NCI-H2107 (cell line): ENCODE measurements at places on chromosomes 16 and 17.

GRCh38 chr16:69315486-69316311 lies 4.5 kb downstream of the VPS4A start:
- no peak for DNase-seq

DNA sequence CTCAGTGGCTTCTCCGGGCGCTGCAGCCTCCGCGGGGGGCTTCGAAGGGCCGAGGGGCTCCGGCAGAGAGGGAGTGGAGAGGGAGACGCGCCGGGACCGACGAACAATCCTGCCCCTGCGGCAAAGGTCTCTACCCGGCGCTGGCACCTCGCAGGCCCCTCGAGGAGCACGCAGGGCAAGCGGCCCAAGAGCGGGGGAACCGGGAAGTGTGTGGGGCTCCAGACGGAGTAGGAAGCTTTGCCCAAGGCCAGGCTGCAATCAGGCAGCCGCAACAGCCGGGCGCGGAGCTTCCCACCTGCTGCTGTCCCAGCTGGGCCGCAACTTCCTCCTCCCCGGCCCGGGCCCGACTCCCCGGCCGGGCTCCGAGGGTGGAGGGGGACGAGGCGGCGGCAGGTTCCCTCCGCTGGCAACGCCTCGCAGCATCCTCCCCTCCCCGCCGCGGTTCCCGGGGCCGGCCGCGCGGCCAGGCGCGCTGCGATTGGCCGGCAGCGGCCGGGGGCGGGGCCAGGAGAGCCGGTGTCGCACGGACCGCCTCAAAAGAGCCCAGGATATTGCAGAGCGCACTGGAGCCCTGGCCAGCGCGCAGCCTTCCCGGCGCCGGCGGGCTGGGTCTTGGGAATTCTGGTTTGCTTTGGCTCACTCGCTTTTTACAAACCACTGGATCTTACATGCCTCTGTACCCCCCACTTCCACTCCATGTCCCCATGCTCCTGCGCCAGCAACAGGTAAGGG lies at the start of gene KCNJ2:
Gene KCNJ2, plus strand, starts transcription at position 556 of the 732 bp plus-strand sequence. CDS start 5,508 bp downstream, outside the sequence.
- peak; percentile 82 for DNase-seq

- DNase-seq, result peak; percentile 64
These were observed 34.6 kb downstream of the KANSL1 start for GRCh38 chr17:46158323-46159296.

DNA sequence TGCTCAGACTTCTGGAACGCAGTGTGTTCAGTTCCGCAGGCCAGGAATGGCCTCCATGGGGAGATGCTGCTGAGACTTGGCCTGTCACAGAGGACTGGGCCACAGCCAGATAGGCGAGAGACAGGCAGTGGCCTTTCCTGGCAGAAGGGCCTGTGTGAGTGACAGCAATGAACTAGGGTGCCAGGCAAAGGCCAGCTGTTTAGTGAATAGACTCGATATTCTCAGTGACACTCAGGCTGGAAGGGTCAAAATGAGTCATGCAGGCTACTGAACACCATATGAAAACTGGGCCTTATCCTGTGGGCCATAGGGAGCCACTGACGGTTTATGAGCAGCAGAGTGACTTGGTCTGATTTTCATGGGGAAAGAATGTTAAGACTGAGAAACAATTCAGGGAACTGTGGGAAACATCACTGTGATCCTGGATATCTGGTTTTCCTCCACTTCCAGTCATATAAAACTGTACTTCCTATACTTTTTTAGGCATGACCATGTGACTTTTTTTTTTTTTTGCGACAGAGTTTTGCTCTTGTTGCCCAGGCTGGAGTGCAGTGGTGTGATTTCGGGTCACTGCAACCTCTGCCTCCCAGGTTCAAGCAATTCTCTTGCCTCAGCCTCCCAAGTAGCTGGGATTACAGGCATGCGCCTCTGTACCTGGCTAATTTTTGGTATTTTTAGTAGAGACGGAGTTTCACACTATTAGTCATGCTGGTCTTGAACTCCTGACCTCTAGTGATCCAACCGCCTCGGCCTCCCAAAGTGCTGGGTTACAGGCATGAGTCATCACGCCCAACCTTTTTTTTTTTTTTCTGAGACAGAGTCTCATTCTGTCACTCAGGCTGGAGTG lies 5.2 kb upstream of the NUBP1 start:
- no peak for DNase-seq

DNA sequence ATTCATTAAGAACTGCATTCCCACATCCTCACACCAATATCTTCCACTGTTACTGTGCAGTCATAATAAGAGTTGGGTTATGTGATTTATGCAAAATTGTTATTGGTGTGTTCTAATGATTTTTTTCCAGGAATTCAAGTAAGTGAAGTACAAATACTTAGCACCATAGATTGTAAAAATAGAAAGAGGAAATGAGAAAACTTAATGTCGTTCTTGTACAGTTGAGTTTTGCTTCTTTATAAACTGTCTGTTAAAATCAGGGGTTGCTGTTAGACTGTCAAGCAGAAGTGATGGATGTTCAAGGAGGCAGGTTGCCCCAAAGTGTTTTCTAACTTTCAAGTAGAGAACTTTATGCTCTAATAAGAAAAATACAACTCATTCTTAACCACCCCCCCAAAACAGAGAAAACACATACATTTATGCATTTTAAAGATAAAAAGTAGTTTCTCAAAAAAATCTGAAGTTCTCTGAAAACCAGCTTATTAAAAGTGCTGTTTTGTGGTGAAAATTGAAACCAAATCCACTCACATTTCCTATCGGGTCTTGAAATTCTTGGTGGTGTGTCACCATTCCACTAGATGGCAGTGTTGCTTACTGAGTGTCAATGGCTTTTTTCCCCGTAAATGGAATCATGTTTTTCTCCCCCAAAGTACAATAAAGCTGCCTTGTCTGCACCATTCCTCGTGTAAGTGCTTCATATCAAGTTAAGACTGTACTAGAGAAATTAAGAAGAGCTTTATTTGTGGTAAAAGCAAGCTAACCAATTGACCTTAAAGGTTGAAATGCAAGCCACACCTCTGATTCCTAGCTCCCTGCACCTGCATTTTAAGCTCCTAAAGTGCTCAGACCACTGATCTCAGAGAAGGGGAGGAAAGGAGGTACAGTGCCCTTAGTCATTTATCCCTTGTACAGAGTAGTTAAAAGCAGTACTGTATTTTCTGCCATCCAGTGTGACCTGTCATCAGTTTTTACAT lies 4.7 kb upstream of the IGSF6 start:
- no peak for DNase-seq

DNA sequence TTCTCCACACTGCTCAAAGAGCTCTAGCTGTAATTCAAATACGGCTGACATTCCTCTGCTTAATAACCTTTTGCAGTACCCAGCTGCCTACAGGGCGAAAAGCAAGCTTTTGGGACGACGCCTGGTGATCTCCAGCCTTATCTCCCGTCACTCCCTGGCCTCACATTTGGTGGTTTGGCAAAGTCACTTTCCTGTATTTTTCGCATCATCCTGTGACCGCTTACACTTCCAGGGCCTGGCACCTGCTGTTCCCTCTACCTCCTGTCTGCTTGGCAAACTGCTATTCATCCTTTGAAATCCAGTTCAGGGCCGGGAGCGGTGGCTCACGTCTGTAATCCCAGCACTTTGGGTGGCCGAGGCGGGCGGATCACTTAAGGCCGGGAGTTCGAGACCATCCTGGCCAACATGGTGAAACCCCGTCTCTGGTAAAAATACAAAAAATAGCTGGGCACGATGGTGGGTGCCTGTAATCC lies 2.7 kb upstream of the BHLHA9 start:
- DNase-seq, result no peak

GRCh38 chr17:973053-973452 lies 6.5 kb downstream of the NXN start:
- DNase-seq, result no peak

DNA sequence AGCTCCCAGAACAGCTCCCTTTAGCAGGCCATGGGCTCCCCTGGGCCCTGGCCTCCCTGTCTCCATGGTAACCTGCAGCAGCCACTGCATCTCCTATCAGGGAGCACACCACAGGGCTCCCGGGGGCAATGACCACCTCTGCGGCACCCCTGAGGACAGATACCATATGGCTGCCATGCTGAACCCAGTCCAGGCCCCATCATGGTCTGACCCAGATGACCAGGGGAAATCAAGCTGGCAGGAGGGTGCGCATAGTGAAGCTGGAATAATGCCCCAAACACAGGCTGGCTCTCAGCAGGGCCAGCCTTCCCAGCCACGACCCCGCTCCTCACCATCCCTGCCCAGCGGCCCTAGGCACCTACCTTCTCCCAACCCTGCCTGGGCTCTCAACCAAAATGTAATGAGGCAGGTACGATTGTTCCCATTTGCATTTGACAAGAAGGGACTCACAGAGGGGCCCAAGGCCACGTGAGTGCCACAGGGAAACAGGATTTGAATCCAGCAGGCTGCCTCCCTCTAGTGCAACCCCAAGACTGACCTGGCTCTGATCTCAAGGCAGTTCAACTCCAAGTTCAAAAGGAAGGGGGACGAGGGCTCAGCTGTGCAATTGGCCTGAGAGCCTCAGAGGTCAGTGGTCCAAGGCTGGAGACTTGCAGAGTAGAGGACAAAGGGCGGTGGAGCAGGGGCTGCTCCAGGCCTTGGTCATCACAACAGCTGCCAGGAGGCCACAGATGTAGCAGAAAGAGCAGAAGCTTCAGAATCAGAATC lies 2.4 kb downstream of the RUNDC3A start:
- DNase-seq, result no peak

DNA sequence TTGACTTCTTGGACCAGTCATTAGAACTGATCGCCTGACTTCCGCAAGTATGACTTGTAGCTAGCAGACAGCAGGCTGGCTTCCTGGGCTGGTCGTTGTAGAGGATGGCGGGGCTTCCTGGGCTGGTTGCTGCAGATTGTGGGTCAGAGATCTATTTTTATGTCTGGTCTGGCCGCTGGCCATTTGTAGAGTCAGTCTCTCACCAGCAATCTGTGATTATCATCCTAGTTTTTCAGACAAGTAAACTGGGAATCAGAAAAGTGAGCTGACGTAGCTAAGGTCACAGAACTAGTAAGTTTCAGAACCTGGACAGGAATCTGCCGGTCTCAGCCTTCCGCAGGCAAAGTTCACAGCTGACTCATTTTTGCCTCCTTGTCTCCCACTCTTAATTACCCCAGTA lies 19.1 kb downstream of the GPR142 start:
- no peak for DNase-seq

DNA sequence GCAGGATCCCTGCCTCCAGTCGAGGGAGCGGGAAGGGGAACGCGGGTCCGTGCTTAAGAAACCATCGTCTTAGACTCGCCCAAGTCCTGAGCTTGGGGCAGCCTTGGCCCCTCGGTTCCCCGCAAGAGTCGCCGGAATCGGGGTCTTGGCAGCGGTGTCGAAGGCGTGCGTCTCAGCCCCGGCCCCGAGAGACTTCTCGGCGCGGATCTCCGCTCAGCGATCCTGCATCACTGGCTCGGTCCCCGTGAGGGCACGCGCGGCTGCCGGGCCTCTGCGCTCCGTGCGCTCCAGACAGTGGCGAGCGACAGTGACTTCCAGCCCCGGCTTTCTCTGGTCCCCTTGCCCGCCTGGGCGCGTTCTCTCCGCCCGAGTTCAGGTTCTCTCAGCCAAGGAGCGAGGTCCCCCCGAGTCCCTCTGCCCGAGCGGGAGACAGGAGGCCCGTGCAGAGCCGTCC lies 380 bp downstream of the HS3ST3A1 start:
- DNase-seq, result no peak

GRCh38 chr17:42111871-42112551 lies 503 bp downstream of the DHX58 start:
- no peak for DNase-seq

GRCh38 chr16:76500006-76500405 lies 222.8 kb downstream of the CNTNAP4 start:
- DNase-seq, result no peak

- DNase-seq, result no peak
These were observed 22.1 kb downstream of the NME2 start for GRCh38 chr17:51188271-51188833.

DNA sequence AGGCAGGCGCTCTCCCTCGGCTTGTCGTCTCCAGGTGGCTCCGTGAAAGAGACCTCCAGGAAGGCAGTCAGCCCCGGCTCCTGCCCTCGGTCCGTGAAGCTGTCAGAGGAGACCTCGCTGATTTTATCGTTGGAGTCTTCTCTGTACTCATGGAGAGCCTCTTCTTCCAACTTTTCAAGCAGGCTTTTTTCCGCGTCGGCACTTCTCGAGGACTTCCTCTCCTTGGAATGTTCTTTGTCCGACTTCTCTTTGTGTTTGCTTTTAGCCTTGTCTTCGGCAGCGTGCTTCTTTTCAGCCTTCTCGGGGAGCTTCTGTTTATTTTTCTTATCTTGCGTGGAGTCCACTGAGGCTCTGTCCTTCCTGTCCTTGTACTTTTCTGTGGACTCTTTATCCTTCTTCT lies 65.0 kb downstream of the ZNF778 start:
- DNase-seq, result no peak

DNA sequence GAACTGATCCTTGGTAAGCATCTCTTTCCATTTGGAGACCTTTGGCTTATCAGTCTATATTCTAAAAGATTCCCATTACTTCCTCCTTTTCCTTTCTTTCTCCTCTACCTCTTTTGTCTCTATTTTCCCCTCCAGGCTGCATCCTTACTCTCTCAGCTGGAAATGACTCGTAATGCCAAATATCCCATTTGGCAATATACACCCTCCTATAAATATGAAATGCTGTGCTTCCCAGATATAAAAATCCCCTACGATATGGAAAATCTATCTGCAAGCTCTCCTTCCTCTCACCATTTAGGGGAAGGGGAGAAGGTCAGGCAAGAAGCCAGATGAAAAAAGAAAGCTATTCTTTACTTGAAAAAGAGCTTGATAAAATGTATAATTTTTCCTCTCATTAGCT lies 39.9 kb downstream of the XPO6 start:
- no peak for DNase-seq

DNA sequence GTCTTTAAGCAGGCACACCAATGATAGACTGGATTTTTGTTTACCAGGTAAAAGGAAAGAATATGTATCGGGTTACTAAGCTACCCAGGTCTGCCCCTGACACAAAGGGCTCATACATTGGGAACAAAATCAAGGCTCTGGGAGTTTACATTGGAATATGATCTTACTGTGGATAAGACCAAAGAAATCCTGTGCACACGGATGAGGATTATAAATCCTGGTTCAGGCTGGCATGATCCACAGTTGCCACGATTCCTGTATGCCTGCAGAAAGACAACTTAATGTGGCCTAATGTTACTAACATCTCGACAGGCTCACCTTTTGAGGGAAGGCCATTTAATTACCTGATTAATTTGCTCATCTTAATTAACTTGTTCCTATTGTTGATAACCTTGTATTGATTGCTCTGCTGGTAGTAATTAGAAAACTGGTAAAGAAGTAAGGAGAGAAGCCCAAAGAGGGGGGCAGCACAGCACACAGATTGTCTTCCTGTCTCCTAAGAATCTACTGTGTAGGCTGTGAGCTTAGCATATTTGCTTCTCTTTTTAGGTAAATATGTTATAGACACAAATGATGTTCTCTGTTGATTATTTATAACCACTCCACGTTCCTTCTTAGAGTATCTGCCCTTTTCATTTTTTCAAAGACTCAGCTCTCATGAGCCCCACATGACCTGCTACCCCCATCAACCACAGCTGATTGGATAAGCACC lies 51.0 kb upstream of the TOX3 start:
- peak; percentile 78 for DNase-seq

- DNase-seq, result no peak
These were observed 73.2 kb downstream of the AIPL1 start for GRCh38 chr17:6361733-6362132.

- DNase-seq, result no peak
These were observed 14.4 kb downstream of the CACNB1 start for GRCh38 chr17:39183045-39183444.
